ENCODE measurements at places on chromosomes 5 and 9.

- DNase-seq = no peak
Observed at GRCh38 chr5:54390015-54390414, 65.5 kb upstream of the HSPB3 start.

DNA sequence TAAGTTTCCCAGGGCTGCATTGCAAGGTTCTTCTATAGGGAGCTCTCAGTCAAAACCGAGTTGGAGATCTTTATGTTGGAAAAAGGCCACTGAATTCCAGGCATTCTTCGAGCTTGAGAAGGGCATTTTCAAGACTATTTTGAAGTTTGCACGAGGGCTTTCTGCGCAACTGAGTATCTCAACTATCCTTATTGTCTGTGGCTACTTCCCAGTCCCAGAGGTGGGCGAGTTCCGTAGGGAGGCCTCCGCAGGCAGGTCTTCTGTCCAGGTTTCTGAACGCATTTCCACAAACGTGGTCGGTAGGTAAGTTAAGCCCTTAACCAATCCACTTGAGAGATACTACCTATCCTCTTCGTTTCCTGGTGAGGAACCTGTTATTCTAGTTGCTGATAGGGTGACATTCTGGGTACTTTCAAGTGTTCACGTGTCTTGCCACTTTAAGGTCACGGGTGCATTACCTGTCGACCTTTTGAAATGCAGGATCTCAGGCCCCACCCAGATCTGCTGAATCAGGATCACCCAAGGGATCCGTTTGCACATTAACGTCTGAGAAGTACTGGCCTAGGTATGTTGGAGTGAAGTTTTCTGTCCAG lies 51.4 kb upstream of the TJP2 start:
- DNase-seq = no peak

DNA sequence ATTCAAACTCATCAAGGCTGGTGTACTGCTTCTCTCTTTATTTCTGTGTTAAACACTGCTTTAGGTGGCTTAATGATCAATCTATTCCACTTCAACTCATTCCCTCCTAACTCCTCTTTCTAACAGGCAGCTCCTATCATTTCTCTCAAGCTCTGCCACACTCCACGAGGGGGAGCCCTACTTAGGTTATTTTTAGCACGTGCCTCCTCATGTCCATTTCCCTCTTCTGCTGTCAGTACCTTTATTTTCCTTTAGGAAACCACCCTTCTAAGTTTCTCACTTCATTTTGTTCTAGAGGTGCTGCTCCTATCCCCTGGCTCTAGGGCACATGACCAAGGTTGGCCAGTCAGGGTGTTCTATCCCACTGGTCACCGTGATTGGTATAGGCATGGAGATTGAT lies 6.7 kb upstream of the BRINP1 start:
- DNase-seq = no peak

DNA sequence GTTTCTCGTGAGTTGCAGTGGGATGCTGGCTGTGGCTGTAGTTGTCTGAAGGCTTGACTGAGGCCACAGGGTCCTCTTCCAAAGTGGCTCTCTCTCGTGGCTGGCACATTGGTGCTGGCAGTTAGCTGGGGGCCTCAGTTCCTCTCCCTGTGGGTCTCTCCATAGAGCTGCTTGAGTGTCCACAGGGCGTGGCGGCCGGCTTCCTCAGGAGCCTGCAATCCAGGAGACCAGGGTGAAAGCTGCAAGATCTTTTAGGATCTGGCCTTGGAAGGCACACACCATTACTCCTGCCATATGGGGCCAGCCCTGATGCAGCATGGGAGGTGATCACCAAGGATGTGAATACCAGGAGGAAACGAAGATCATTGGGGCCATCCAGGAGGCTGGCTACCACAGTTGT lies 41.1 kb downstream of the ANKRD33B start:
- DNase-seq = no peak

DNA sequence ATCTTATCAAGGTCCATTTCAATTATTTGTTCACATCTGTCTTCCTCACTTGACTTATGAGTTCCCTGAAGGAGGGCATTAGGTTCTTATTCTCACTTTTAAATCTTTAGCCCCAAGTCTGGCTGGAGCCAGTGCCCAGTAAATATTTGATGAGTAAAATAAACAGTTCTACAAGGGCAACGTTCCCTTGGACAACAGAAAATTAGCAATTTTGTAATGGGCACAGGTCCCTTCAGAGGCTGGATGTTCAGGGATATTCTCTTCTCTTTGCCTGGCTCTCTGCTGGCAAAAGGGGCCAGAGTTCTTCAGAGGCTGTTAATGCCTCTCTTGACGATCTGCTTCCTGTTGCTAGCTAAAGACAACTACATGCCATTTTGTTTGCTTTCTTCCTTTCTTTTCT lies 149.7 kb downstream of the SEMA6A start:
- DNase-seq = no peak

Measured in iPS DF 6.9 (cell line).